Calu3 (cell line): ENCODE measurements at places on chromosomes 16 and 17.

GRCh38 chr17:80689129-80689619 lies 144.5 kb downstream of the RPTOR start:
- DNase-seq, result no peak

DNA sequence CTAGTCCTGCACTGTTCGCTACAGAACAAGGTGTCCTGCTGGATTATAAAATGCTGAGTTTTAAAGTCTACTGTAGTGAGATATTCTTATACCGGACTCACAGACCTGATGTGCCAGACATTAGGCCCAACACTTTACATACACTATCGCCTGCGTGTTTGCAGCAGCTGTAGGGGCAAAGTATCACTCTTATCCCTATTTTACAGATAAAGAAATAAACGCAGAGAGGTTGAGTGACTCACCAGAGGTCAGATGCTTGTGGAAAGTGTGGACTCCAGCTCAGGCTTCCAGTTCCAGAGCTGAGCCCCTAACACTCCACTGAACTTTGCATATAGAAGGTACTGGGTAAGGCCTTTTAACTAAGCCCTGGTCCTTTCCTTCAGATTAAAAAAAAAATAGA lies 47.4 kb downstream of the PLXDC1 start:
- no peak for DNase-seq

DNA sequence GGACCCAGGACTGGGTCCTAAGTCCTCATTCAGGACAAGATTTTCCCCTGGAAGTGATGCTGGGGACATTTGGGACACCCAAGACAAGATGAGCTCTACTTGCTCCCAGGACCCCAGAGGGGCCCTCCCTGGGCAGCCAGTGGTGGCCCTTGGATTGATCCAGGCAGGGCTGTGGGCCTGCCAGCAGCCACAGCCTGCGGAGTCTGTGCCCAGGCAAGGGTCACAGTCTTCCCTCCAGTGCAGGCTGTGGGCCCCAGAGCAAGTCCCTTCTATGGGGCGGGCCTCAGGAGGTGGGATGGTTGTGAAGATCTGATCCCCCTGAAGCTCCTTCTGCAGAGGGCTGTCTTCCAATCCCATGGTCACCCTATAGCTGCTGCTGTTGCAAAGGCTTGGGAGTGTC lies 12.6 kb downstream of the CA7 start:
- no peak for DNase-seq

DNA sequence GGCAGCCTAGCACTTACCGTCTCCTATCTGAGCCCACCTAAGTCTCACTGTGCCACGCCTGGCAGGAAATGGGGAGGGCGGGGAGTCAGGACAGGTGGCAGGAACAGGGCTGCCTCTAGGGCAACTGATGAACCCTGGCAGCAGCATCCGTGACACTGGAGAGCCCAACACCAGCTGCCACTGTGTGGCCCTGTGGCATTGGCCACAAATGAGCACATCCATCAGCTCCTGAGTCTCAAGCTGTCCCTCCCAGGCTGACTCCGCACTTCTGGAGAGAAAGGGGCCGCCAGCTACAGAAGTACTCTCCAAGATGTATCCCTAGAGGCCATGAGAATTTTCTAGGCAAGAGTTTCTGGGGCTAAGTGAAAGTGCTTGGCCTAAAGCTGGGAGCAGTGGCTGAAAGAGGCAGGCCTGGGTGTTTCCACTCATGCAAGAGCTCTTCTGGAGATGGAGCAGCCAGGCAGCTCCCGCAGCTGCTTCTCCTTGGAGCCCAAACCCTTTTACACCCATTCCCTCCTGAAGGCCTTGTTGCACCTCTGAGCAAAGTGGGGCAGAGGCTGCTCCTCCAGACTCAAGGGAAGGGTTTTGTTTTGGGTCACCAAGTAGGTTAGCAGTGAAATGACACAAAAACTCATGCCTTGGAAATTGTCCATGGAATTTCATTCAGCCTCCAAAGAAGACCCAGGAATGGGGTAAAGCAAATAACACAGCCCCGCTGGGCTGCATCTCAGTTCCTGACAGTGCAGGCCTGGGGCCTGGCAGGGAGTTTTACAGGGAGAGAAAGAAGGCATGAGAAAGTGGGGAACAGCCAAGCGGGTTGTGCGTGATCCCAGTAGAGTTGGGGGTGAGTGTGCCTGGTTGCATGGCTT lies 25.8 kb downstream of the PEMT start:
- DNase-seq, result no peak

GRCh38 chr17:52124993-52125392 lies 33.5 kb downstream of the CA10 start:
- no peak for DNase-seq

GRCh38 chr17:54784305-54784704 lies 116.3 kb upstream of the TOM1L1 start:
- DNase-seq, result no peak

DNA sequence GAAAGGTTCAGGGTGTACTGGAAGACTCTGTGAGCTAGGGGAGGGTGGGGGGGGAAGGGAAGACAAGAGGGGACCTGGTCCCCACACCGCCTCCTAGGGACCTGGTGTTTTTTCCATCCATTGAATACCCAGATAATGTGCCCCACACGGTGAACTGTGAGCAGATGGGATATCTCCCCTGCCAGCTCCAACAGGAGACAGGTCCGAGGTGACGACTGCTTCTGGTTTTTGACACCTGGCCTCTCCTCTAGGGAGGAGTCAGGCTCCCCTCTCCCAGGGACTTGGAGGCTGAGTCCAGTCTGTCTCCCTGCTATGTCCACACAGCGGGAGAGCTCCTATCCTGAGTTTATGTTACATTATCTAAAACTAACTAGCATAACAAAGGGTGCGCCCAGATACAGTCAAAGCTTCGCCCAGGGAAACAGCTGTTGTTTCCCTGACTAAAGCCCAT lies 1.8 kb downstream of the MARVELD3 start:
- no peak for DNase-seq

GRCh38 chr16:13120557-13120956 lies 219.2 kb downstream of the SHISA9 start:
- no peak for DNase-seq

- no peak for DNase-seq
Measured at GRCh38 chr17:8831234-8831849, 32.2 kb upstream of the MFSD6L start.

DNA sequence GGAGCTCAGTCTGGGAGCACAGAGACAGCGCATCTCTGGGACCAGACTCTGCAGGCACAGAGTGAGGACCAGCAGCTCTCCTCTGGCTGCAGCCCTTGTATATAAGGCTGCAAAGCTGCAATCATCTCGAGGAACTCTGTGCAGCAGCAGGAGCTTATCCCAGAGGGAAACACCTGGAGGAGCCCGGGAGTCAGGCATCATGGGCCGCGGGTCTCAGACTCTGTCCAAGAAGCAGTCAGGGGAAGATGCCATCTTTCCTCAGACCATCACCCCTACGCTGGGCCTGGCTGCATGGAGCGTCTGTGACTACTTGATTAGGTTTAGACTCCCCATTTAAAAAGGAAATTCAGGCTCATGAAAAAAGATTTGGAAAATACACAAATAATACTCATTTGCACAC lies 122.0 kb downstream of the IRF8 start:
- no peak for DNase-seq

- no peak for DNase-seq
Measured at GRCh38 chr16:75745242-75745641, 19.0 kb upstream of the CPHXL start.

- DNase-seq, result no peak
Measured at GRCh38 chr16:5977329-5977728, 879.7 kb upstream of the EEF2KMT start.

- no peak for DNase-seq
Measured at GRCh38 chr17:45677770-45678169, 106.3 kb upstream of the CRHR1 start.

DNA sequence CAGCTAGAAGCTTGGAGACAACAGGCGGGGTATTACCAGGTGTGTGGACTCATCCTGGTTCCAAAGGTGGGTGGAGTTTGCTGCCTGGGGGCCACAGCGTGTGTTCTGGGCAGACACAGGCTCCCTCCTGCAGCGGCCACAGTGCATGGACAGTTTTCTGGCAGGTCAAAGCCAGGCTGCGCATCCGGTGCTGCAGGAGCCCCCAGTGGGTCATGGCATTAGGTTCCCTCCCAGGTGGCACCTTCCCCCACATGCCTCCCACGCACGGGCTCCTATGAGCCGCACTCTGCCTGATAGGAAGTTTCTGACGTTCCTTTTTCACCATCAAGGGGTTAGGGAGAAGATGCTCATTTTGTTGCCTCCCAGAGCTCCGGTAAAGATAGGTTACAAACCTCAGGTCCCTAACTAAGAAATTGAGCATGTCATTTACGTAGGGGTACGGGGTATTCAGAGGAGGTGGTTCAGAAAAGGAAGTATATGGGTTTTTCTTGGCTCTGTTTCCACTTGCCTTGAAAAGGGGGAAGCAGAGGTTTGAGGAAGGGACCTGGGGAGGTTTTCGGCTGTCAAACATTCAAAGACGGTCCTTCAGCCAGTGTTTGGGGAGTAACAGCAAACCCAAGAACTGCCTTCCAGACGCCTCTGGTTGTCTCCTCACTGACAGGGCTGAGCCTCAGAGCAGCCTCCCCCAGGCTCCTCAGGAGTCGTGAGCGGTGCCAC lies 32.7 kb upstream of the NAT9 start:
- no peak for DNase-seq

DNA sequence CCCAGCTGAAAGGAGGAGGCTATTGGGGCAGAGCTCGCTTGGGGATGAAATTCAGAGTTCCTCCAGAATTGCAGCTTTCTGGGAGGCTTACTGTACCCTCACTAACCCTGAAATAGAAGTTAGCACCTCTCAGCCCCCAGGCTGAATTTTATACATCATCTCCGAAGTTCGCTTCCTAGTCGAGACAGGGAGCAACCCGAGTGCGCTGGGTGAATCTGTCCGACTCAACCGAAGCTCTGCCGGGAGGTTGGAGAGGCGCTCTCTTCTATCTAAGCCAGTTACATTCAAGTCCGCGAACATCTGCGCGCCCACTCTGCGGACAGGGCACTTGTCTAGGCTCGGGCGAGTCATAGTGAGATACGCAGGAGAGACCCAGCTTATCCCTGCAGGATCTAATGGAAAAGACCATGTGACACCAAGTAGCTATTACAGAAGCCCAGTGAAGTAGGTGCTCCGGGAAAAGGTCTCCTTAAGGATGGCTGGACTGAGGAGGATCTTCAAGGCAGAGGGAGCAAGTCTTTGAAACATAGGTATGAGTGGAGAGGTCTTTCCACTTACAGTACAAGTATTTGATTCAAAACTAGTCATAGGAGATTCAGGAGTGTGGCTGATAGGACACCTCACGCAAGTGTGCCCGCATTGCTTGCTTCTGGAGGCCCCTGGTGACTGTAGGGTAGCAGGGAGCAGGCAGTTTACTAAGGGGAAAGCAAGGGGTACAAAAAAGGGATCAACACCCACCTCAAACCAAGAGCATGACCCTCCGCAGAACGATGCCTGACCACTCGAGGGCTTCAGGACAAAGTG lies 646 bp upstream of the HES7 start:
- no peak for DNase-seq

DNA sequence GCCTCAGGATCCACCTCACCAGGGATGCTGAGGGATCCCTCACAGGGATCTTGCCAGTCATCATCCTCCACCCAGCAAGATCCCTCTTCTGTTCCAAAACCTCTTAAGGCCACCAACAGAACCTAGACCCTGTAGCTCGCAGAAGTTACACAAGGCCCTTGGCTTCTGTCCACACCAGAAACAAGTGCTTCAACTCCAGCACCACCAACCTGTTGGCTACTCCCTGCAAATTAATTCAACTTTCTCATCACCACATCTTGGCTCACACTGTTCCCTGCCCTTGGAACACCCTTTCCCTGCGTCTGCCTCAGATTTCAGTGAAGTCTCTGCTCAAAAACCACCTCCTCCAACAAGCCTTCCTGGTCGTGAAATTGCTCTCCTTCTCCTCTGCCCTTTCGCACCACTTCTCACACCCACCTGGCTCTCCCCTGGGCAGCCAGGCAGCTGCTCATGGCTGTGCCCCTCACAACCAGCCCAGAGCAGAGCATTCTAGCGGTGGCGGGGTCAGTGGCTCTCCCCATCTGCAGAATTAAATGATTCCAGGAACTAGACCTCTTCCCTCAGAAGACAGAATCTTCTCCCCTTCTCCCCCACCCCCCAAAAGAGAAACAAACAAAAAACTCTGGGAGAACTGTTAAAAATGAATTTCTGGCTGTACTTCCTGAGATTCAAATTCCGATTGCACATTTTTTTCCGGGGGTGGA lies 1.8 kb downstream of the PLLP start:
- DNase-seq, result no peak

DNA sequence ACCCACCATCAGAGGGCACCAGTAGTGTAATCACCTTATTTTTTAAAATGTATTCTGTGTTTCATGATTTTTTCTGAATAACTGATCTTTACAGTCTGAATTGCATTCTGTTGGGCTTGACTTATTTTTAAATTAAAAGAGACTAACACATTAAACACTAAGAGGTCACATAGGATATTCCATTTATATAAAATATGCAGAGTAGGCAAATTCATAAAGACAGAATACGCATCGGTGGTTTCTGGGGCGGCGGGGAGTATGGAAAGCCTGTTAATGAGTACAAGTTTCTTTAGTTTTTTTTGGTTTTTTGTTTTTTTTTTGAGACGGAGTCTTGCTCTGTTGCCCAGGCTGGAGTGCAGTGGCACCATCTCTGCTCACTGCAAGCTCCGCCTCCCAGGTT lies 366.3 kb downstream of the WWOX start:
- no peak for DNase-seq

GRCh38 chr16:6297666-6298410 lies 1034.8 kb upstream of the RBFOX1 start:
- no peak for DNase-seq

DNA sequence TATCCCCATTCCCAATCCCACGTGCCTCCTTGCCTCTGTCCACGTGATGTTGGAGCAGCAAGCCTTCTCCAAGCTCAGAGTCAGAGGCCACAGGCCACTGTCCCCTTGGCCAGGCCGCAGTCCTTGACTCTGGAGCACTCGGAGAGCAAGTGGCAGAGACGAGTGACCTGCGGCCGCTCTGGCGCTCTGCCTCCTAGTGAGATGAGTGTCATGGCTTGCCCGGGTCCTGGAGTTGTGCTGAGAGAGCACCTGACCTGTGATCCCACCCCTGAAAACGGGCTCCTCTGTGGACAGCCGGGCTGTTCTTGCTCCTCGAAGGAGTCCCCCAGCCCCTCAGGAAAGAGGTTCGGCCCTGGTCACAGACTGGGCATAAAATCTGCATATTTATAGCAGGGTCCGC lies 10.0 kb upstream of the FASN start:
- no peak for DNase-seq

DNA sequence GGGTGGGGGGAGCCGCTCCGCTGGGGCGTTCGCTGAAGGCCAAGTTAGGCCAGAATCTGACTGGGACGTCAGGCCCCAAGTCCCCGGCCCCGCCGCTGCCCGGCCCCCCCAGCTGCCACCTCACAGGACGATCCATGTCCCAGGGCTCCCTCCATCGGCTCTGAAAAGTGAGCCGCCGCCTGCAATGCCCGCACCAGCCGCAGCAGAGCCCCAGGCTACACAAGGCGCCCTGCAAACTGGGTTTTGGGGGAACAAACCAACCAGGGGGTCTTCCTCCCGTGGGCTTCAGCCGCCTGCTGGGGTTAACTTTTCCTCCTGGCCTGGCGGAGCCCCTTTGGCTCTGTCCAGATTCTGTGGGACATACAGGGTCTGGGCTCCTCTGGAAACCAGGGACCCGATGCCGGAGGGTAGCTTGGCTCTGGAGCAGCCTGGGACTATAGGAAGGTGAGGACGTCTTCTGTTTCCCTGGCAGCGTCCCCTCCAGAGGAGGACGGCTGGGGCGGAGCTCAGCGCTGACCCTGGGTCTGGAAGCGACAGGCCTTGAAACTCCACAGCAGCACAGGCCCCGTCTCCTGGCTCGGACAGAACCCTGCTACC lies 835 bp downstream of the NME4 start:
- peak; percentile 78 for DNase-seq

- no peak for DNase-seq
Measured at GRCh38 chr17:74272731-74273201, 1.3 kb upstream of the DNAI2 start.
